ENCODE measurements at places on chromosomes 1 and 21.

DNA sequence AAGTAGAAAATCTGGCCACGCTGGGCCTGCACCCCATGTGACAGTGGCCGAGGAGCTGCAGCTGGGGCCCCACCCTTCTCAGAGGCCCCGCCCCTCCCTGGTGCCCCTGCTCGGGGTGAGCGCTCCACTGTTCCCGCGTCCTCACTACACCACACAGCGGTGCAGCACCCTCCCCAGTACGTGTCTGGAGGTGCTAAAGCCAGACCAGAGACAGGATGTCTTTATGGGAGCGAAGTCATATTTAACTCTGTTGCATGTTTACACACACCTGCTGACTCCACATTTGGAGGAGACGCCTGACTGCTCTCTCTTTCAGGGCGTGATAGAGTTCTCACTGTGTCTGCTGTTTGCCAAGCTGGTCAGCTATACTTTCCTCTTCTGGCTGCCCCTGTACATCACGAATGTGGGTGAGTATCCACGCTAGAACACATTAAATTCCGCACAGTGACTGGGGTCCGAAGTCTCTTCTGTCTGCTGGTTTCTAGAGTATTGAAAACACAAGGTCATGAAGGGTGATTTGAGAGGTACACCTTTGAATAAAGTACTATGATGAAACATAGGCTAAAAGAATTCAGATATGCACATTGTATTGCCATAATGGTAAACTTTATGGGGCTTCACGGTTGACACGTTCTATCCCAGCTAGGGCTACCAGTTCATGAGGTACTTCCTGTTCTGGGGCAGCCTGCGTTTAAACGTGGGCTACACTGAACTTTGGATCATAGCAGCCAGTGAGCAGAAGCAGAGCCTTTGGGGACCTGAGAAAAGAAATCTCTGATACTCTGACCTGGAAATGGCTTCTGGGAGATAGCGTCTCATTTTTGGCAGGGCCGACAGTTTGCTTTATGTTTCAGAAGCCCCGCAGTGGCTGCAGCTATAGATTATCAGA, 48.4 kb downstream of the SLC37A1 start:
- ATAC-seq: no peak

GRCh38 chr1:106926803-106927582, 129.5 kb upstream of the PRMT6 start:
- ATAC-seq: no peak

DNA sequence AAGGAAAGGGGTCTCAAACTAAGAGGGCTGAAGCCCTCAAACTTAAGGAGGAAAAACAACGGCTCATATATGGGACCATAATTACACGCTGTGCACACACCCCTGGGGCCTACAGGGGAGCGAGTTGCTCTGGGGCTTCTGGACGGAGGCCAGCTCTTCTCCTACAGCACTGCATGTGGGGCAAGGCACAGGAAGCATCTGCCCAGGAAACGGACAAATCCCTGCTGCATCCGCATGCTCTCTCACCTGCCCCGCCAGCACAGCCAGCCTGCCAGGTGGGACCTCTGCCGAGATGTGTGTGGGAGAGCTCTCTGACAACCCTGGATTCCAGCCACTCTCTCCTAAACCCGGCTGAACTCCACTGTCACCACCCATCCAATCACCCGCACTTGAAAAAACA, 54.1 kb downstream of the MRPL37 start:
- ATAC-seq: no peak

DNA sequence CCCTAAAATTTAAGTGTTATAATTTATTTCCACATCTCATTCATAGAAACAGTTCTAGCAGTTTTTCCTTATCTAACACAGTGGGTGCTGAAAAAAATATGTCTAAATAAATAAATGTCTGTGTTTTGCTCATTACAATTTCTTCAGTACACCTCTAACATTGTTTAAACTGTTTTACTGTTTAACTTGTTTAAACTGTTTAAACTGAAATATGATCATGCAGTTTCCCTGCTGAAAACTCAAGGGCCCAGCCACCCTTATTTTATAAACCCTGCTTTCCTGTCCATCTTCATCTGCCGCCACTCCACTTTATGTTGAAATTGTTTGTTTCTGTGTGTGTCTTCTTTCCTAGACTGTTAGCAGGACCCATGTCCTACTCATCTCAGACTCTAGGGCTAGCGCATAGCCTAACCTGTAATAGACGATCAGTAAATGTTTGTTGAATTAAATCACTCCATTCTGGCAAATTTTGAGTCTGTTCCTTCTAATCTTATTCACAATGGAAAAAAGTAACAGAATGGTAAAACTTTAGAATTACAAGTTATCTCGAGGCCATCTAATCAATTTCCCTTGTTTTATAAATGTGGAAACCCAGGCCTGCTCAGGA, 9.4 kb upstream of the PIK3C2B start:
- ATAC-seq: no peak

GRCh38 chr1:44036409-44037139, 5.3 kb upstream of the SLC6A9 start:
- ATAC-seq: peak; percentile 91

- ATAC-seq: no peak
Measured at GRCh38 chr1:189958756-189959155, 518.9 kb downstream of the BRINP3 start.

GRCh38 chr1:58785442-58786058, 1.7 kb upstream of the JUN start:
- ATAC-seq: no peak

- no peak for ATAC-seq
Measured at GRCh38 chr1:11746795-11747487, 11.0 kb downstream of the AGTRAP start.

- no peak for ATAC-seq
Measured at GRCh38 chr1:150955280-150955679, 19.4 kb downstream of the CERS2 start.

DNA sequence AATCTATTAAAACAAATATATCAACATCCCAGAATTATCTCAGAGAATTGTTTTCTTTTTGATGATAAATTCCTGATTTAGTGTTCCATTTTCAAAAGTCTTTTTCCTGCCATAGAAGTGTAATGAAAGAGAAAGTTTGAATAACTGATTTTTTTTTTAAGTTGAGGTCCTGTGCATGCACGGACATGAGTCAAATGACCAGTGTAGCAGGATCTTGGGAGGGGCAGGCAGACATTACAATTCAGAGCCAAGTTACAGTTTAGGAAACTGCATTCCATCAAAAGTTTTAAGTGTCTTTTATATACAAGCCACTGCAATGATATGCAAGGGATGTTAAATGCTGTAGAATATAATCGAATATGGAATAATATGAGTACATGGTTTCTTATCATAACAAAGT, 227.5 kb downstream of the HMCN1 start:
- ATAC-seq: no peak

GRCh38 chr21:42423197-42423675, 19.5 kb downstream of the UBASH3A start:
- ATAC-seq: peak; percentile 69

GRCh38 chr1:170133766-170134495, 11.8 kb upstream of the NTMT2 start:
- ATAC-seq: no peak

GRCh38 chr1:167789501-167789900, 67.7 kb downstream of the MPZL1 start:
- no peak for ATAC-seq

DNA sequence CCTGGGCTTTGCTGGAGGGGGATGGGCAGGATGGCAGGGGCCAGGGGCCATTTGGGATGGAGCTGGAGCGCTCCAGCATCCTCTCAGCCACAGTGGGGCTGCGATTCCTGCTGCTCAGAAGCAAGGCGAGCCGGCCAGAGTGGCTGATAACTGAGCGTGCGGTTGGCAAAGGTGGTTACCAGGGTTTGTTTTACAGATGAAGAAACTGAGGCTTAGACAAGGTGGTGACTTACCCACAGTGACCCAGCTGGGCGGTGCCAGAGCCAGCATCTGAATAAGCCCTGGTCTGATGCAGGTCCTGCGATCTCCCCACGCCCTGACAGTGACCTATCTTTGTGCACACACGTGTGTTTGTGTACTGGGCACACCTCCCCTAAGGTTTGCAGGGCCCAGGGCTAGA, 5.9 kb upstream of the PRXL2B start:
- no peak for ATAC-seq

DNA sequence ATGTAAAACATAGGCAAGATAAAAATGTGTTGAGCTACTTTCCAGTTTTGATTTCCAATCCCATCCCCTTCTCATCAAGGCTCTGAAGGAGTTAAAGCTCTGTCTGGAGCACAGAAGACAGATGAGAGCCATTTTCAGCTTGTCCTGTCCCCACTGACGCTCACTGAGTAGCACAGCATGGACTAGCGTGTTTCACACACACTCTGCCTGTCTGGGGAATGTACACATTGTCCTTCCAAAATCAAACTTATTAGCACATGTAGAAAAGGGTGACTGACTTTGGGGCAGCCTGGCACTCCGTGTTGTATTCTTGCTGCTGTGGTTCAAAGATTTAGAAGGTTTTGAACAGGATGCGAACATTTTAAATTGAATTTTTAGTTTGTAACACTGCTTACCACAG, 139.2 kb downstream of the NEK7 start:
- no peak for ATAC-seq

DNA sequence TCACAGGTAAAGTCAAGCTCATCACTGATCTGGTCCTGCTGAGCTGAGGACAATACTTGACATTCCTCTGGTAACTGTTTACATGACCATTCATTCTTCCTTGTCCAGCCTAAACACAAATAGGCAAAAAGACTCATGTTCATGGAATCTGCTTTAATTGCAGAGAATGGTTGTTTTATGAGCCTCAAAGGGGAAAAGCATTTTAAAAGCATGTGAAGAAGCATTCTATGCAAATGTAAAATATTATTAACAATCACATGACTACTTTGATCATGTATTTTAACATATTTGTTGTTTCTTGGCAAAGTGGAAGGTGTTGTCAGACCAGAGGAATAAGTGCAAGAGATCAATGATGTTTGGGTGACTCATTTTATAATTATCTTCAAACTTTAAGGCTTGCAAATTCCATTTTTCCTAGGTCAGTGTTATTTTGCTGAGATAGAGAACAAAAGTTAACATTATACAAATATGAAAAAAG, 133.7 kb downstream of the RUNX1 start:
- ATAC-seq: no peak

GRCh38 chr1:241714321-241715218, 62.5 kb downstream of the WDR64 start:
- no peak for ATAC-seq

- ATAC-seq: no peak
Measured at GRCh38 chr1:116820369-116820768, 66.1 kb downstream of the CD2 start.

DNA sequence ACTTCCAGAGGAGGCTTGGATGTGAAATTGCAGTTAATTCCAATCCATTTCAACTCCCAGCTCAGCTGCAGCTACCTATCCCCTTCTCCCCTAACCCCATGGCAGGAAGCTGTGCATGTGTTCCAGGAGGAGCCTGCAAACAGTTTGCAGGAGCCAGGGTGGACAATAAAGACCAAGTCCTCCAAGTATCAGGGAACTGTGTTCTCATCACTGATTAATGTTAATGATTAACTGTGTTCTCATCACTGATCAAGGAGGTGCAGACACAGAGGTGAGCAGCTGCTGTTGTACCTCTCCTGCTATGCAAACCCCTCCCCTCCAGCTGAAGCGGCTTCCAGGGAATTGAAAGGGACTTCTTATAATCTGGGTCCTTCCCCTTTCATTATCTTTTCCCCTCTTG, 19.2 kb downstream of the CLDN19 start:
- ATAC-seq: no peak

- ATAC-seq: no peak
Measured at GRCh38 chr1:222975472-222976122, 160.8 kb downstream of the DISP1 start.

- no peak for ATAC-seq
Measured at GRCh38 chr1:192603218-192603787, 27.7 kb downstream of the RGS1 start.

DNA sequence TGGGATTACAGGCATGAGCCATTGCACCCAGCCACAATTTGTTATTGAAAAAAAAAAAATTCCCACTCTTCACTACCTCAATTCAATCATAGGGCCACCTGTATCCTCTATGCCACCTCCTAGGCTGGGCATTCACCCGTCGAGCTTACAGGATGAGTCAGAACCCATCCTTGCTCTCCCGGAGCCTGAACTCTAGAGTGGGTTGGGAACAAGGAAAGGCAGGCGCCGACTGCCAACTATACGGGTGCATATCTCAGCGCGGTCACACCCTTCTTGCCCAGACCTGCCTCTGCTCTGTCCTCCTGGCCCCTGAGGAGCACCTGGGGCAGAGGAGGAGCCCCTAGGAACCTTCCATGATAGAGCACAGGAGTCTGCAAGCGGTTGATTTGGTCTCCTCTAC, 21.4 kb upstream of the LBR start:
- ATAC-seq: no peak

DNA sequence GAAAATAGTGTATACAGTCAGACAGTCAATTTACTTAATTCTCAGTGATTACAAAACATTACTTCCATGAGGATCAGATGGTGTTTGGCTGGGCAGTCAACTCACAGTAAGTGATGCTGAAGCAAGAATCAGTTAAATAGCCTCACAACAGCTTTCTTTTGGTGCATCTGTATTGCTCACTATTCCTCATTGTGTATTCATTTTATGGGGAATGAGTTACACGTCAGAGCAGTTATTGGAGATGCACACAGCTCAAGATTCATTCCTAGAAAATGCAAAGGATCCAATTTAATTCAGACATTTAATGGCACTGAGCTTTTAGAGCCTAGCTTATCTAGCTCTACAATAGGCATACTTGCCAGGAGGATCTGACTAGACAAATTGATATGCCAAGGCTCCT, 150.6 kb downstream of the HS2ST1 start:
- no peak for ATAC-seq

GRCh38 chr21:25638660-25639550, at the start of gene JAM2:
Gene JAM2 (plus strand): TSS chr21:25639258. CDS start chr21:25639822, 564 bp downstream.
- ATAC-seq: peak; percentile 70

- ATAC-seq: peak; percentile 47
Measured at GRCh38 chr1:207755846-207756693, 4.2 kb downstream of the CD46 start.

DNA sequence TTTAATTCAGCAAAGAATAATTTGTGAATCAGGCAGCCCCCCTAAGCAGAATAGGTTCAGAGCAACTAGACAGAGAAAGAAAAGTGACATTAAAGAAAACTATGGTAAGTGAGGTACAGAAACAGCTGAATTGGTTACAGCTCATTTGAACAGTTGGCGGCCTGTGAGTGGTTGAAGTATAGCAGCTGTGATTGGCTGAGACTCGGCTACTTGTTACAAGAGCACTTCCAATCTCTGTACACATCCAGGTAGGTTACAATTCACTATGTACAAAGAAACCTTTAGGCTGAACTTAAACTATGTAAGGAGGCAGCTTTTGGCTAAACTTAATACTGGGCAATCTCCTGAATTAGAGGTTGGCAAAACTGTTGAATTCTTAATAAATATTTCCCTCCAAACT, 171.1 kb upstream of the LHX8 start:
- no peak for ATAC-seq

GRCh38 chr21:15297824-15298223, 233.0 kb upstream of the NRIP1 start:
- no peak for ATAC-seq

- ATAC-seq: no peak
Measured at GRCh38 chr1:8162168-8162567, 136.1 kb upstream of the ERRFI1 start.

DNA sequence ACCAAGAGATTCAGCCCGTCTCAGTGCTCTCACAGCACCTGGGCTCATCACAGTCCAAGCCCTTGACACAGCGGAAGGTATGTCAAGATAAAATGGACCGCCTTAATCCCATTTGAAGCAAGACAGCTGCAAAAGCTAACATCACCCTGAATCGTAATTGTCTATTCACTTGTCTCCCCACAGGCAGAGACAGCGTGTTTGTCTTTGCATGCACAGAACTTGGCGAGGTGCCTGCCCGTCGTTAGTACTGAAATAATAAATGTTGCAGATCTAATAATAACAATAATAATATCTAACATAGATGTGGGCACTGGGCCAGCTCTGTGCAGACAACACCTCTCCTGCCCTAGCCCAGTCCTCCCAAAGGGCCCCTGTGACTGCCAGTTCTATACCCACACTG, 271.7 kb downstream of the NPHP4 start:
- no peak for ATAC-seq
